Cortex of kidney (tissue), 1 donor: ENCODE measurements at places on chromosomes 6 and 20.

DNA sequence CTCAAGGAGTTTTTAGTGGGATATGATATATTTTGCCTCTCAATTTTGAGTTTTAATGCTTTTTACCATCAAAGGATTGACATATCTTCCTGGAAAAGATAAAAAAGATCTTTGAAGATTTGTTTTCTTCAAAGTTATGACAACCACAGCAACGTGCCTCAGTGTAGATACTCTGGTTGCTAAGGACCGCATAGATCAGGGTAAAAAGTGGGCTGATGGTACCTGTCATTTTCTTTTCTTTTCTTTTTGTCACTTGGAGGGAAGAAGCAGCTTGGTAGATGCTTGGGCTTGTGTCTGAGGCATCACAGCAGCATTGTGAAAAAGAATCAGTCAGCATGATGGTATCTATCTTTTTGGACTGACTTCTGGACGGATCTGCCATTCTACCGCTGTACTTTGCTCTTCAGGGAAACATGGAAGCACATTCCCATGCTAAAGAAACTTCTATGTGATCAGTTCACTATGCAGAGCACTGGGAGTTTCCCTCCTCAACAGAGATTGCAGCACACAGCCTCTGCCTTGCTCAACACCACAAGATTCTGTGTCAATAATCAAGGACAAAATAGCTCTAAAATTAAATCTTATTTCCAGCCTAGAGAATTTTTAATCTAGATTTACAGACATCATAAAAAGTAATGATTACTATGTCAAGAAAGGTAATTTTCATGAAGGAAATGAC, 54.8 kb upstream of the SGK1 start:
- no peak for DNase-seq

- no peak for DNase-seq
Observed at GRCh38 chr20:58636983-58637421, 14.1 kb upstream of the STX16 start.

DNA sequence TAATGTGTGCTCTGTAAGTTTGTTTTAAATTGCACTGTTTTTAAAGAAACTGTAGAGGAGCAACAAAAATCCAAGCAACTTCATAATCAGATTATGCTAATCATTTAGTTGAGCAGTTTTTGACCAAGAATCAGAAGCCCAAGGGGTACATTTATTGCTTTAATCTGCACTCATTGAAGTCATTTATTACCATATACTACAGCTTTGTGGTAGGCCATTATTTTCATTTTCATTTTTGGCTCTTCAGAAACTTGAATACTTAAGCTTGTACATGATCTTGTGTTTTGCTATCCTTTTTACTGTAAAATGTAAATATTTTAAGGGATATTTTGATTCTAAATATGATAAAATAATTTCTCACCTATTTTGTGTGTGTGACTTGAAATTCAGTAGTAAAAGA, 78.5 kb downstream of the PHF3 start:
- no peak for DNase-seq

DNA sequence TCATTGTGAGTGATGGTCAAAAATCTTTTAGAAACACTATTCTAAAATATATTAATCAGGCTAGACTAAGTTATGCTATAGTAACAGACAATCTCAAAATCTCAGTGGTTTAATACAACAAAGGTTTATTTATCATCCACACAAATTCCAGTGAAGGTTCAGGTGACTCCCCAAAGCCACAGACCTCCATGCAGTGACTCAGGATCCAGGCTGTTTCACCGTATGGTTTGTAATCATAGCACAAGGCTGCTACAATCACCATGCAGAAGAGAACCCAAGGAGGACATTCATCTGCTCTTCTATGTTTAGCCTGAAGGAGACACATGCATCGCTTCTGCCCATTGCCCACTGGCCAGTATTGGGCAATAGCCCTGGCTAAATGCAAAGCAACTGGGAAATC, 46.2 kb downstream of the BFSP1 start:
- DNase-seq: no peak

GRCh38 chr6:82889143-82889542, 176.5 kb downstream of the UBE3D start:
- DNase-seq: no peak

GRCh38 chr6:9266741-9267140, 831.4 kb upstream of the SLC35B3 start:
- DNase-seq: no peak

DNA sequence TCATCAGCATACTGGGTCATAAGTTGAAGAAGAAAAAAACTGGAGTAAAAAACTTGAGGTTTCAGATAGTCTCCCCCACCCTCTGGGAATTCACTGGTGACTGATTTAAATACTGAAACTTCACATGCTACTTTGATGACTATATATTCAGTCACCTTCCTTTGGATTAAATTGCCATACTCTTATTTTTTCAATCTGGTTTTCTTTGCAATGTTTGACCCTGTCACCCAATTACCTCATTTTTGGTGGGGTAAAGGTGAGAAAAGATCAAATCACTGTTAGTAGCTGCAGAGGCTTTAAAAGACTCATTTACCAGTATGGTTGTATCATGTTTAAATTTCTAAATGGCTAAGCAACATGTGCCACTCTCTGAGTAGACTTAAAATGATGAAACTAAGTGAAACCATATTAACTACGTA, 862.7 kb upstream of the FLRT3 start:
- no peak for DNase-seq

DNA sequence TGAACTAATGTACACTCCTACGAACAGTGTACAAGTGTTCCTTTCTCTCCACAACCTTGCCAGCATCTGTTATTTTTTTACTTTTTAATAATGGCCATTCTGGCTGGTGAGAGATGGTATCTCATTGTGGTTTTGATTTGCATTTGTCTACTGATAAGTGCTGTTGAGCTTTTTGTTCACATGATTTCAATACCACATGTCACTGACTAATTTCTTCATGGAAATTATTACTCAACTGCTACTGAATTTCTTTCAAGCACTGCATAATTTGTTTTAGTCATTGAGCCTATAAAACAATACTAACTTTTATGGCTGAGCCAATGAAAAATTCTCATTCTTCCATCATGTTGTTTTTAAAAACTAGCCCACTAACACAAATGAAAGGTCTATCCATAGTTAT, 115.4 kb downstream of the FRK start:
- DNase-seq: no peak

DNA sequence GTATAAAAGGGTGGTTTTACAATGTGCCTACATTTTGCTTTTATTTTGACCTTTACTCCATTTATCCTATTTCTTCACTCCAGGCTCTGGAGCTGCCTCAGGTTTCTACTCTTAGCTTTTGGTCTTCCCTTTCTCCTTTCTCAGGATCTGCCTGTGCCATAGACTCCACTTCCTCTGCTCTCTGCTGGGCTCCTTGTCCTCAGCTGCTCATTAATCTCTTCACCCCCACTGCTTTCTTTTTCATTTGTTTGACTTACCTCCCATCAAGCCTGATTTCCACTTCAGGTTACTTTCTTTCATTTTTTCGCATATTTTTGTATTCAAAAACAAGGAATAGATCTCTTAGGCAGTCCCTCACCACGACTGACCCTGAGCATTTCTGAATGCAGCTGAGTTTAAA, 106.8 kb downstream of the COL19A1 start:
- no peak for DNase-seq

- no peak for DNase-seq
Observed at GRCh38 chr20:57056651-57057050, 209.8 kb downstream of the BMP7 start.

GRCh38 chr20:36147690-36148089, 6.8 kb upstream of the EPB41L1 start:
- no peak for DNase-seq

DNA sequence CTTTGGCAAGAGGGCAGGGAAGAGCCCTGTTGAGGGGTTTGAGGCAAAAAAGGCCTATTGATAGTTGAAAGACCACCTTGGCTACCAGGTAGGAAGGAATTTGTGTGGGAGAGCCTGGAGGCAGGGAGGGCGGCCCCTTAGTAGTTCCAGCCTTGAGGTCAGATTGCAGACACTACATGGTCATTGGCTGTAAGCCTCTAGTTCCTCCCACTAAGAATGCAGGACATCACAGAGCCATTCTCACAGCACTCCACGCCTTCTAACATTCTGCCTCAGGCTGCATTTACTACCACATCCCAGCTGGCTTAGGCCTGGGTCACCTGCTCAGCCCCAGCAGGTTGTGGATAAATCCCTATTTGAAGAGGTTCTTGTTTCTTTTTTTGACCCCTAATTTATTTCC, 91.0 kb upstream of the SNX9 start:
- DNase-seq: no peak

- no peak for DNase-seq
Observed at GRCh38 chr20:38291966-38292365, 12.0 kb upstream of the BPI start.

DNA sequence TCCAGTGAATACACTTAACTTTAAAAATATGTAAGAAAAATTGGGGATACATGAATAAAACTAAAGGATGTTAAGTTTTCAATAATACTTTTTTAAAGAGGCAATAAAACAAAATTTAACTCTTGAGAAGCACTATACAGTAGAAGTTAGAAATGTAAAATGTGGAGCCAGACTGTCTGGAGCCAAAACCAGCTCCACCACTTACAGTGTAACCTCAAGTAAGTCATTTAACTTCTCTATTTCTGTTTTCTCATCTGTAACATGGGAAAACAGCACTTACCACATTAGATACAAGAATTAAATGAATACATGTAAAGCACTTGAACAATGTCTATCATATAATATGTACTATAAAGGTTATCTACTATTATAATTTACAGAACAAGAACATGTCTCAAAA, 6.7 kb downstream of the ATG5 start:
- DNase-seq: no peak

DNA sequence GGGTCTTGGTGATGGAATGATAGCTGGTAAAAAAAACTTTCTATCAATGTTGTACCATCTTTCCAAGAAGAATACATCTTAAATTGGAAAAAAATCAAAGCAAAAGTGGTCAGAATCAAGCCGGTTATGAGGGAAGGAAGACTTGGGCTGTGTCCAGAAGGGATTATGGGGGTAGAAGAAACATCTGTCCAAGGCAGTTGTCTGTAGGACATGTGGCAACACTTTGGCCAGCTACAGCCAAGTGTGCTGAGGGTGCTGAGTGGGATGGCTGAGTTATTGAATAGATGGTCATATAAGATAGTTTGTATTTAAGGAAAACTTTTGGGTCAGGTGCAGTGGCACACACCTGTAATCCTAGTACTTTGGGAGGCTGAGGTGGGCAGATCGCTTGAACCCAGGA, 38.4 kb downstream of the INSM1 start:
- DNase-seq: no peak

DNA sequence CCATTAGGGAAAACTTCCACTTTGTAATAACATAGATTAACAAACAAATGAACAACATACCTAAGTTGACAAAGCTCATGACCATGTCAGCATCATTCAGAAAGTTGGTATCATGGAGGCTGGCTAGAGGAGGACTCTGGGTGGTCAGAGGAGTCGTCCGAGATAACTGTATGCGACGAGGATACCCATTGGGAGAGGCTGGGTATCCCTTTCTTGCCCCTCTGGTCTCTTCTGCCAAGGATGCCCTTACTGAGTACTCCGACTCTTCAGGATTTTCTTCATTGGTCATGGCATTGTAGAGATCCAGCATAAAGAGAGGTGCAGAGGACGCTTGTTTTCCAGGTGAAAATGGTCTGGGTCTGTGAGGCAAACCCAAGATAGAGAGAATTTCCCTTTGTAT, 1.1 kb downstream of the BMP5 start:
- no peak for DNase-seq

GRCh38 chr6:137492289-137493217, 1.6 kb downstream of the OLIG3 start:
- no peak for DNase-seq

- DNase-seq: no peak
Observed at GRCh38 chr20:15561707-15562404, 1011.4 kb downstream of the KIF16B start.

- DNase-seq: no peak
Observed at GRCh38 chr20:63429992-63430391, 42.5 kb downstream of the KCNQ2 start.

GRCh38 chr6:10404799-10405512, 9.9 kb downstream of the TFAP2A start:
- DNase-seq: no peak

DNA sequence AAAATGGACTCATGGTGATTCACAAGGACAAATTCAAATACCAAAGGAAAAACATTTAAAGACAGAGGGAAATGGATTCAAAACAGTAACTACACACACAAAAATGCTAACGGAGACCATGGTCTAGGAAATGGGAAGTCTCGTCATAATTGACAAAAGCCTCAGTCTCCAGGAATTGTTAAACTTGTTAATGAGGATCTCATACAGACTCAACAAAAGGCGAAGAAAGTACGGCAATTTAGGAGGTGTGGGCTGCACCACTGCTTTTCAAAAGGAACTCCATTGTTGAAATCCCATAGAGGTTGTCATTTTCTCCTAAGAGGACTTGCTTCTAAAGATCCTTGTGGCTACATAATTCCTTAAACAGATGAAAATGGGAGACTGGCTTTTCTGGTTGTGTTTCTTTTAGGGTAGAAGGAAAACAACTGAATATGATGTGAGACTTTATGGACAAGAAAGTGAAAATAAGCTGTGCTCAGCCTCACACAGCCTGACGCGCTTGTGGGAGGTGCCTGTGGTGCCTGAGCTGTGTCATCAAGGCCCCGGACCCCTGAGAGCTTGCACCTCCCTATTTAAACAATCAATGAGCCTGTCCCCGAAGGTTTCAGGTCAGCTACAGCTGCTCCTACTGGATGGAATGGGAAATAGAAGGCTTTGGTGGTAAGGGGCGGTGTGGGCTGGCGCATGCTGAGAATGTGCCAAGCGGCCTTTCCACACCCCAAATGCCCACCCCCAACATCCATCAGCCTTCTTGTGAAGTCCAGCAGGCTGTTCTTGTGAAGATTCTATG, 2.5 kb upstream of the CLDN20 start:
- no peak for DNase-seq

- no peak for DNase-seq
Observed at GRCh38 chr6:73367761-73368355, 1.8 kb downstream of the OOEP start.

DNA sequence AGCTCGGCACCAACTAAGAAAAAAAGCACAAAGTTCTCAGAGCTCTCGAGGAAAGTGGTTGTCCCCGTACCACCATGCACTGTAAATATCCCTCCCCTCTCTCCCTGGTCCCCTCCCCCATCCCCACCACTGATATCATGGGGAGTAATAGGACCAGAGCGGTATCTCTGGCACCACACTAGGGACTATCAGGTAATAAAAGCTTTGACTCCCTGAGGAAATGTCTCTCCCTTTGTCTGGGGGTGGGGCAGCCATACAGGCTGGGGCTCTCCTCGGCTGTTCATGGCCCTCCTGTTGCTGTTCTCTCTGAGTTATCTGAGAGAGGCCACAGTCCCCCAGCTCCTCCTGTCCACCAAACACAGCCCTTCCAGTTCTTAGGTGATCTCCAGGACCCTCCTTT, 5.0 kb upstream of the GNRH2 start:
- DNase-seq: no peak

DNA sequence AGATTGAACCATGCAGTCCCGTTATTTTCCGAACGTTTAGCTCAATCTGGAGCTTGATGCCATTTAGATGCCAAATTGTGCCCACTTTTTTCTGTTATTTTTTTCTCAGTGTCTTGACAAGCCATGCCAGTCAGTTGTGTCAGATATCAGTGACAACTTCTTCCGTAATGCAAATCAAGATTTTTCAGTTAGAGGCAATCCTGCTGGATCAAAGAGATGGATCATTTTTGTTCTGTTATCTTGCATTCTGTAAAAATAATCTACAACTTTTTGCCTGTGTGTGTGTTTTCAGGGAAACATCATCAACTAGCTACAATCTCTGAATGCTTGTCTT, 31.1 kb upstream of the GLP1R start:
- DNase-seq: no peak
